Effector CD4-positive, alpha-beta T cell (primary cell): ENCODE measurements at places on chromosomes 1 and 21.

DNA sequence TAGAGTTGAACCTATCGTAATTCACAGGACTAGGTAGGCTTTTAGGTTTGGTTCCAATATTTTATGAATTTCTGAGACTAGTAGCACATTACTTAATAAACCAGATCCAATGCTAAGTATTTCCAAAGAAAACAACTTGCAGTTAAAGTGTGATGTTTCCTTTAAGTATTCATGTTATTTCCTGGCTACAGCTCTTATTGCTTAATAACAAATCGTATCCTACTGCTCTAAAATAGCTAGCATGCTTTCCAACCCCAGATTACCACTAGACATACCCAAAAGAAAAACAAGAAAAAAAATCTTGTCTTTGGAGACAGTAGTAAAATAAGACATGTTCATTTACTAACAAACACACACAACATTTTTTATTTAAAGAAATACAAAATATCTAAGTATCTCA is 898 bp downstream of the KRTAP27-1 start:
- no peak for DNase-seq

GRCh38 chr21:36162631-36163030 is 6.0 kb downstream of the DOP1B start:
- DNase-seq, result no peak

GRCh38 chr1:58815686-58816071 is 31.8 kb upstream of the JUN start:
- DNase-seq, result no peak

- no peak for DNase-seq
These were observed 51.2 kb upstream of the TNR start for GRCh38 chr1:175794586-175794985.

DNA sequence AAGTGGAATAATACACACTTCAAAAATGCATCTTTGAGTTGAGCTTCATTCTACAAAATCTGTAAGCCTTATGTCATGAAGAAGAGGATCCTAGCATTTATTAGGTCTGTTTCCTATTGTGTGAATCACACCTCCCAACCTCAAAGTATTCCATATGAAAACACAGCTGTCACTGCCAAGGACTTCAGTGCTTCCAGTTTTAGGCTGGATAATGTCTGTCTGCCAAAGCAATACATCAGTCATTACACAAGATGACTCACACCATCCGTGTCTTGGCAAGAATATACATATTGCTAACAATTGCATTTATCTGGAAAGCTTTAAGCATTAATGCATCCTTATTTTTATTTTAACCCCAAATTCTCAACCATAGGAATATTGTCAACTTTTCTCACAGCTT is 125.7 kb upstream of the TMPRSS15 start:
- DNase-seq, result no peak

DNA sequence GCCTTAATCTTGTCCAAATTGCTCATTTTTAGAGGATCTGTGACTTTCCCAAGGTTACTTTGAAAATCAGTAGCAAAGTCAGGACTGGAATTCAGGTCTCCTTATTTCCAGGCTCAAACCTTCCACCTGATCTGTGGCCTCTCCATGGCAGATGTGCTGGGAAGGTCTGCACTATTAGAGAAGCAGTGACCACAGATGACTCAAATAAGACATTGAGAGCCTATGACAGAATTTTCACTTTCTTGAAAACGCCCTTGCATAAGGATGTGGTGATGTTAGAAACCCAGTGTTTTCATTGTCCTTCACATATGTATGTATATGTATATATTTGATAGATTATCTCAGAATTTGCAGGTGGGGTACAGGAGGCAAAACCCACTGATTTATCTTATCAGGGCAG is 45.3 kb downstream of the TTC39A start:
- no peak for DNase-seq

DNA sequence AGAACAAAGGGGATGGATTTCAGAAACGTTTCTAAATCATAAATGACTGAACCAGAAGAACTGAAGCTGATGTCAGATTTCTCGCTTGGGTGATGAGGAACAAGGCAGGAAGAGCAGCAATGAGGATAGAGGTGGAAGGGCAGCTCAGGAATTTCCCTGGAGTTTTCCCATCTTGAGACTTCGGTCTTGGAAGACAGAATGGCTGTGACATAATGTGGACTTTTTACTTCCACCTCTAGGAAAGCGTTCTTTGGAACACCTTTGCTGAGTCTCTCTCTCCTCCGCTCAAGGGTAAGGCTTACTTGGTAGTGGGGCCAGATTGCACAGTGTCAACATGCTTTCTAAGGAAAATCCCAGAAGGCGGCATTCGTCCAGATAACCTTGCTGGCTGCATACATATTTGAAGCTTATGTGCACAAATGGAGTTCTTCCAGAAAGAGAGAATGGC is 36.6 kb downstream of the DEGS1 start:
- DNase-seq, result no peak

DNA sequence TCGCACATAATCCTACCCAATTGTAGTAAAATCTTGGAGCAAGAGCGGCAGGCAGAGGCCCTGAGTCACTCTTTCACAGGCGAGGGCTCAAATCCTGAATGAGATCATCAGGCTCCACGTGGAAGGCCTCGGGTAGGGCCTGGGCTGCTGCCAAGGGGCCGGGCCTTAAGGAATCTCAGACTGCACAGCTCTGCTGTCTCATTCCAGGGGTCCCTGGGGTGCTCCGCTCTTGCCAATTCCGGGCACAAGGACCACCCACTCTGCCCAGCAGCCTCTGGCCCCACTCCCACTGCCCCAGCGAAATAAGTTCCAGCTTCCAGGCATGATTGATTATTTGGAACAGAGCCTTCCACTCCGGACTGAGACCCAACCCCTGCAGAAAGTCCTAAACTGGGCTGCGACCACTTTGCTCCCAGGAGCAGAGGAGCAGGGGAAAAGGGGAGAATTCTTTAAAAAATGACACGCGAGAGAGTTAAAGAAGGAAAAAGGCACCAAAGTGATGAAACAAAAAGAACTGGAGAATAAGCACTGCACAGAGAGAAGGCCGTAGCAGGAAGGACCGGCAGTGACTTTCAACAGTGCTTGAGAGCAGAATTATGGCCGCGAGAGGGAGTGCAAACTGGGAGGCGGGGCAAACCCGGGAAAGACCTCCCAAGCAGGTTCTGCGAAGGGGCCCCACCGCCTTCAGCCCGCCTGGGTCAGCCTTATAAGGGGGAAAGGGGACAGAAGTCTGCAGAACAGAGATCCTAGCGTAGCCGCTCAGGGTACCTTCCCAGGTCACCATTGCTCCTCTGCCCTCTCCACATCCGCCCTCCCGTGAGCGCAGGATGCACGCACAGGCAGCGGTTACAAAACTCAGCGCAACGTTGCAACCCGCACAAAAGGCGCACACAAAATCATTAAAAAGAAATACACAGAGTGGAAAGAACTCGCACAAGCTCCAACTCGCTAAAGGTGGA is 2.0 kb downstream of the ADAMTS1 start:
- DNase-seq, result no peak

- DNase-seq, result no peak
These were observed 208.9 kb upstream of the C1orf174 start for GRCh38 chr1:4108758-4109627.

DNA sequence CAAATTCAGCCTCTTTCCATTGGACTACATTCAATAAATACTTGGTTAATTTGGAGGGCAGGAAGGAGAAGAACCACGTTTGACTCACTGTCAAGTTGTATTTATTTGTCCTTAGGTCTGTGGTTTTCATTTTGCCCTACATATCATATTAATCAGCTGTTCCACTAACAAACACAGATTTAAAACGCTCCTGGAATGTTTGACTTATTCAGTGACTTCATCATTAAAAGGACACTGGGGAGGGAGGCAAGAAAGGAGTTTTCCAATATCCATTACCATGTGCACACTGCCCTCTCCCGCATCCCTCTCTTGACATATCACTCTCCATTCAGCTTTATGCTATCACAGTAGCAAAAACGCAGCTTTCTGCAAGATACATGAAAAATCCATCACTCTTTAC is 98.2 kb upstream of the C1orf87 start:
- no peak for DNase-seq

DNA sequence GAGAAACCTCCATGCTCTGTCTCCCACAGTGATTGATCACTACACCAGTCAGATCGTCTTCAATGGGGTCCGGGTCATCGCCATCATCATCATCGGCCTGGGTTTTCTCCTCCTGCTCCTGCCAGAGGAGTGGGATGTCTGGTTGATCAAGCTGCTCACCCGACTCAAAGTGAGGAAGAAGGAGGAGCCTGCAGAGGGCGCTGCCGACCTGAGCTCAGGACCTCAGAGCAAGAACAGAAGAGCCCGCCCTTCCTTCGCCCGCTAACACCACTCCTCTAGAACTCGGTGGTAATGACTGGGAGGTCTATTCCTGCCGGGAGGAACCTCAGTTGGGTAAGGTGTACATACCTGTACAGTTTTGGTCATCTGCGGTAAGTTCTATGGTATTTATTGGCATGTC is 50.3 kb upstream of the COA6 start:
- peak; percentile 52 for DNase-seq

DNA sequence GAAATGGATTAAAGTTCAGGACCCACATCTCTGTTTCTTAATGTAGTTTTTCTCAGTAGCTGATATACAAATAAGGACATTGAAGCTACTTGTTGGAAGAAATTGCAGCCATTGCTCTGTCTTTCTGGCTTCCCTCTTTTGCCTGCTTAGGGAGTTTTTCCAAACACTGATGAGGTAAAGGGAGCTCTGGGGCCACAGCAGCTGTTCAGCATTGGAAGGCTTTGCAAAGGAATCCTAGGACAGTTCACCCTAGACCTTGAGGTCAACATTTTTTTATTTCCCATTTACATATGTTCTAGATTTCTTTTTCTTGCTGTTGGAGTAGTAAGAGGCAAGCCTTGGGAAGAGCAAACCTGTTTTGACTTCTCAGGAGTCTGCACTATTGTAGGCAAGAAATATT is 126.9 kb upstream of the PLPPR5 start:
- no peak for DNase-seq
